ENCODE measurements at places on chromosomes 7 and 10. TPM values are rescaled to one million over a fixed set of nuclear protein-coding genes. Genes with fewer than 3 reads are reported as not detected.

GRCh38 chr7:44965937-44966730, 12.7 kb downstream of the MYO1G start:
- DNase-seq, result no peak

- no peak for DNase-seq
Observed at GRCh38 chr7:65001291-65001814, 5.1 kb downstream of the ERV3-1 start.

DNA sequence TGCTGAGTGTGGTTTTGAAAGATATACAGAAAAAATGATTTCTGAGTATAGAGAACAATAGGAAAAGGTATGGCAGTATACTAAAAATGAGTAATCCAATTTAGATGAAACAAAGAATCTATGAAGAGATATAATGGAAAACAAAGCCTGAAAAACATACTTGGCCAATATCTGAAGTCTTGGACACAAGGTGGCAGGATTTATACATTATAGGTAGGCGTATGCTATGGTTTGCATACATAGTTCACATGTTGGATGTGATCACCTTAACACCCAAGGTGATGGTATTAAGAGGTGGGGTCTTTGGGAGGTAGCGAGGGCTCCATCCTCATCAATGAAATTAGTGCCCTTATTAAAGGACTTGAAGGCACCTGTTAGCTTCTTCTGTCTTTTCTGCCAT, 34.5 kb upstream of the BPGM start:
- no peak for DNase-seq

GRCh38 chr7:23972057-23972456, 262.0 kb downstream of the STK31 start:
- no peak for DNase-seq

DNA sequence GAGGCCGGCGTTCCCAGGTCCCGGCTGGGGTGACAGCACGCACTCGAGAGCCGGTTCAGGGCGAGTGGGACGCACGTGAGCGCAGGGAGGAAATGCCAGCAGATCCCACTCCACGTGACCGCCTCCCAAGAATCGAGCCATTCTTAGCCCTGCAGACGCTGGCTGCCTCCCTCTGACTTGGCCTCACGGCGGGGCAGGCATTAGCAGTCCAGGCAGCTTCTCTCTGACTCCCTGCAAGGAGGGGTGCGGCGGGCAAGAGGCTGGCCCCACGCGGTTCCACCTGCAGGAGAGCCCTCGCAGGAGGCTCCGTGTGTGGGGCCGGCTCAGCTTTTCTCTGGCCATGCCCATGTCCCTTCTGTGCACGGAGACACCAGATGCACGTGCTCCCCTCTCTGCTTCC, 10.1 kb downstream of the GPR146 start:
- DNase-seq, result no peak

GRCh38 chr10:89171263-89171872, 35.7 kb downstream of the CH25H start:
- DNase-seq, result no peak

GRCh38 chr7:35909870-35910357, 109.1 kb downstream of the SEPTIN7 start:
- DNase-seq, result no peak

DNA sequence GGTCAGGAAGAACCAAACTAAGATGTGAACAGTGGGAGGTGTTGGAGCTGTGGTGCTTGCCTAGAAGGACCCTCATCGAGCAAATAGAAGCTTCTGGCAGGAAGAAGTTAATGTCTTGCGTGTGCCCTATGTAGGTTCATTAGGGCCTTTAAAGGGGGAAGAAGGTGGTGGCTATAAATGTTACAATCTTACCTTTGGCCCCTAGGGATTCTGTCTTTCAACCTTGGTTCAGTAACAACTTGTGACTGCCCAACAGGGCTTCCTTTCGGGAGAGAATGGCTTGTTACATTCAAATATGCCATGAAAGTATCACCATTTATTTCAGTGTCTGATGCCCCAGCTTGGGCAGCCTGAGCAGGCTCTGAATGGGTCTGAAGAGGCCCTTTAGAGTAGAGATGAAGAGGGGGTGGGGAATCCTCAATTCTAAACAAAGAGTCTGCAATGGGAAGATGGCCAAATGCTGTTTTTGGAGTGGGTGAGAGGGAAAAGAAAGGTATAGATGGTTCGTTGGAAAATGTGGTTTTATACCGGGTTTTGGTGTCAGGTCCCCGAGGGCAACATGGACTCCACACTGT, 108.0 kb downstream of the TCF7L2 start:
- DNase-seq, result no peak

- no peak for DNase-seq
Observed at GRCh38 chr7:45292481-45292880, 134.9 kb downstream of the RAMP3 start.

DNA sequence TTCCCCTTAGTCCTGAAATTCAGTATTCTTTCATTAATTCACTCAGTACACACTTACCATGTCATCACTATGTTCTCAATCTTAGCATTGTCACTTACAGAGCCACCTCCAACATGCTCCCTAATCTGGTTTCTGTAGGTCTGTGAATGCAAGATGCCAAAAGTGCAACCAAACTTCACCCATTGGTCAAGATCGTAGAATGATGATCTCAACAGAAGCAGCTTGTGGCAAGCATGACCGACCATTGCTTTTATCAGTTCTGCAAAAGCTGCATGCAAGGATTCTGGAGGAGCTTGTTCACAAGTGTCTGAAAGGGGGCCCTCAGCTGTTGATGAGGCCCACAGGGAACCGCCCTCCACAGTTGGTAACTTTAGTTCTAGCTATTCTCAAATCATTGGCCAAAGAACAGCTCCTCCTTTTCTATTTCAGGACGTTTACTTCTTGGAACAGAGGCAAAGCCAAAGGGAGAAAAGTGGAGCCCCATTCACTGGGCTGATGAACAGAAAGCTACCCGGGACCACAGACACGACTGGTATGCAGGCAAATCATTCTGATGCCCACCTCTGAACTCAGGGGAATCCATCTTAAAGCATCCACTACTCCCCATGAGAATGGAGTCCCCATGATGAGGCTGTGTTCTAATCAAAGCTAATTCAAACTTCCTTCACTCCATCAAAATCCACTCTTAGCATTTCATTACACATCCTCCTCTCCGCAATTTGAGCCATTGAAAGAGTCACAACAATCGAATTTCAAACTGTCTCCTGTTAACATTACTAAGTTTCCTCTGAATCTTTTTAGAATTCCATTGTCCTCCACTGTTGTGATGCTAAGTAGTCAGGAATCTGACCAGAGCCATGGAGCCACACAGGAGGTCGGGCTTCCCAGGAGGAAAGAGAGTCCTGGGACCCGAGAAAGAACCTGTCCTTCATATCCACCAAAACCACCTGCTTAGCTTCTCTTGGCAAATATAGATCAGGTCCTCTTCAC, 13.9 kb downstream of the GRB10 start:
- DNase-seq, result no peak

ABCA13 gene
- total RNA-seq, result not detected

CLRN3 gene
- total RNA-seq, result not detected

RTKN2 gene
- total RNA-seq, result not detected

SPDYE1 gene
- not detected for total RNA-seq

All from thoracic aorta (tissue), 2 donors.